ENCODE measurements at places on chromosomes 1 and 21. TPM values are rescaled to one million over a fixed set of nuclear protein-coding genes. Genes with fewer than 3 reads are reported as not detected.

GRCh38 chr1:1144122-1144842 lies 28.4 kb upstream of the C1orf159 start:
- H3K4me3 ChIP-seq = no peak overlapping the region
- no peak for DNase-seq
- H3K27me3 ChIP-seq = peaks cover 9% of the 10 kb centered on the region

DNA sequence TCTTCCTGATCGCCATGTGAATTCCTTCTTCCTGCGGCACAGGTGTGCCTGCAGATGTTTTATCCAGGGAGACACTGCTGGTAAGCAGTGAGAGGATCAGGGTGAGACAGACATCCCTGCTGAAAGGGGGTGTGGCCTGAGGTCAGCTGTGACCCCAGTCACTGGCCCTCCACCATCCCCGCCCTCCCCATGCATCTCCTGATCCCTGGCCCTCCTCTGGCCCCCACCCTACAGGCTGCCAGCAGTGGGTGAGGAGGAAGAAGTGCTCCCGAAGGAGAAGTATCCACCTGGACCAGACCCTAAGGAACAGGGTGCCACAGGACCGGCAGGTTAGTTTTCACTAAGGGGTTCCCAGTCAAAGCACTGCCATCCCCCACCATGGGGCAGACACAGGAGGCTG lies 85.3 kb downstream of the GLIS1 start:
- H3K4me1 ChIP-seq = peaks cover 55% of the 10 kb centered on the region
- no peak overlapping the region for H3K4me3 ChIP-seq
- no peaks in the 10 kb centered on the region for H3K27me3 ChIP-seq

DNA sequence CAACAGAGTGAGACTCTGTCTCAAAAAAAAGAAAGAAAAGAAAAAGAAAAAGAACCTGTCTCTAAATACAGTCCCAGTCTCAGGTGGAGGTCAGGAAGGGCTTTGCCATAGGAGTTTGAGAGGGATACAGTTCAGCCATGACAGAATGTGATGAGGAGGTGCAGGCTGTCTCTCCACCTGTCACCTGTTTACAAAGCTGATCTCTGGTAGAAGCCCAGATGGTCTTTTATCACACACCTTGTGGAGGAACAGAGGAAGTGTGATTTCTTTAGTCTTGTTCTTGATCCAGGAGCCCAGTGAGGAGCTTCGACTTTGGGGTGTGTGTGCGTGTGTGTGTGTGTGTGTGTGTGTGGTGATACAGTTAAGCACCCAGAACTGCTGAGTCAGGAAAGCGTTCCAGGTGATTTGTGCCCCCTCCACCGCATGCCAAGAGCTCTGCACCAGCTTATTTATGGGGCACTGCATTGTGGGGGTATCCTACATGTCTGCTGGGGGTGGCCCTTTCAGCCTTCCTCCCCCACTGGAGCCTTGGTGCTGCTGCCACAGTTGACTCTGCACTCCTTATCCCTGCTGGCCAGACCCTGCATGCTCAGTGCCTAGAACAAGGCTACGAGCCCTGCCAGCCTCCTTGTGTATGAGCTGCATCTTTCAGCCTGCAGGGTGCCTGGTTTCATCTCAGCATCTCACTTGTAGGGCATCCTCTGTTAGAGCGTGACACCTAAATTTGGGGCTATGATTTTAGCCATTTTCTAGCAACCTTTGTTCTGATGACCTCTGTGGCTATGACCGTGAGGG lies 19.3 kb downstream of the DOP1B start:
- peak; percentile 61 for DNase-seq
- no peak overlapping the region for H3K4me3 ChIP-seq
- H3K36me3 ChIP-seq = peaks cover 4% of the 10 kb centered on the region
- peaks cover 4% of the 10 kb centered on the region for H3K4me1 ChIP-seq

- H3K4me3 ChIP-seq = no peak overlapping the region
- no peaks in the 10 kb centered on the region for H3K27me3 ChIP-seq
- H3K27ac ChIP-seq = peak overlapping the region; percentile 99
These were observed 107.7 kb upstream of the TMPRSS2 start for GRCh38 chr21:41615613-41616012.

DNA sequence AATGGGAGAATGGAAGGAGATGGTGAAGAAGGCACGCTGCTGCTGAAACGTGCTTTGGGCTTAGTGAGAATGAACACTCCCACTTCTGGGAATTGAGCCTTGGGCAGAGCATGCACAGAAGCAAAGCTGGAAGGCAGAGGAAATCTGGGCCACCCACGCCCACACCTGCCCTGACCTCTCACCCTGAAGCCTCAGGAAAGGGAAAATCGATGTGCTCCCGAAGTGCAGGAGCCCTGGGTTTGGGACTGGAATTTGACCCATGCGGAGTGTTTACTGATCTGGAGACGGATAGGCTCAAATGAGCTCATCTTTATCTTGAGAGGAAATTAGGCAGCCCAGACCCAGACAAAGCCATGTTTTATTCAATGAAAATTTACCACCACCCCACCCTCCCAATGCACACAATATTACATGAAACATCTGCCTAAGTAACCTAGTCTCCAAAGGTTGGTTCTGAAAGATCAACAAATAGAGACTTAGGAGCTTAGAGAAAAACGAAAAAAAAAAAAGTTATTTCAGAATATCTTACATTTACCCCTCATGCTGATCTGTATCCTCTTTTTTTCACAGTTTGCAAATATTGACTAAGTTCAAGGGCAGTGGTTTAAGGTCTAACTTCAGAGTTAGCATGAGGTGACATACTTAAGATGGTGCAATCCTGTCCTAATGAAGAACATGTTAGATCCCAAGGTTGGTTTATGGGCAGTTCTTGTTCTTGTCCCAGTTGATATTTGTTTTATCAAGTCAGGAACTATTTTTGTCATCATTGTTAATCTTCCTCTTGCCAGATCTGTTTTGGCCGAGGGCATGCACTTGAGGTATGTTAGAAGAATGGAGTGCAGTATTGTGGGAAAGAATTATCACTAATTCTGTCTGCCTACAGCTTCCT lies 63.0 kb downstream of the PROX1 start:
- H3K27me3 ChIP-seq = no peaks in the 10 kb centered on the region
- H3K27ac ChIP-seq = no peak overlapping the region
- no peaks in the 10 kb centered on the region for H3K4me1 ChIP-seq

- H3K4me1 ChIP-seq = peaks cover 6% of the 10 kb centered on the region
- H3K4me3 ChIP-seq = no peak overlapping the region
- no peak overlapping the region for H3K27ac ChIP-seq
These were observed 20.6 kb downstream of the CTSK start for GRCh38 chr1:150787455-150787854.

Gene LRRC41
- 82.0 TPM for total RNA-seq

Gene ZNF697
- total RNA-seq = 9.4 TPM
